ENCODE measurements at places on chromosomes 4 and X.

- DNase-seq = no peak
Measured at GRCh38 chrX:31070057-31070468, 1.8 kb downstream of the FTHL17 start.

GRCh38 chr4:124480061-124480460 is 232.5 kb downstream of the ANKRD50 start:
- DNase-seq = no peak

DNA sequence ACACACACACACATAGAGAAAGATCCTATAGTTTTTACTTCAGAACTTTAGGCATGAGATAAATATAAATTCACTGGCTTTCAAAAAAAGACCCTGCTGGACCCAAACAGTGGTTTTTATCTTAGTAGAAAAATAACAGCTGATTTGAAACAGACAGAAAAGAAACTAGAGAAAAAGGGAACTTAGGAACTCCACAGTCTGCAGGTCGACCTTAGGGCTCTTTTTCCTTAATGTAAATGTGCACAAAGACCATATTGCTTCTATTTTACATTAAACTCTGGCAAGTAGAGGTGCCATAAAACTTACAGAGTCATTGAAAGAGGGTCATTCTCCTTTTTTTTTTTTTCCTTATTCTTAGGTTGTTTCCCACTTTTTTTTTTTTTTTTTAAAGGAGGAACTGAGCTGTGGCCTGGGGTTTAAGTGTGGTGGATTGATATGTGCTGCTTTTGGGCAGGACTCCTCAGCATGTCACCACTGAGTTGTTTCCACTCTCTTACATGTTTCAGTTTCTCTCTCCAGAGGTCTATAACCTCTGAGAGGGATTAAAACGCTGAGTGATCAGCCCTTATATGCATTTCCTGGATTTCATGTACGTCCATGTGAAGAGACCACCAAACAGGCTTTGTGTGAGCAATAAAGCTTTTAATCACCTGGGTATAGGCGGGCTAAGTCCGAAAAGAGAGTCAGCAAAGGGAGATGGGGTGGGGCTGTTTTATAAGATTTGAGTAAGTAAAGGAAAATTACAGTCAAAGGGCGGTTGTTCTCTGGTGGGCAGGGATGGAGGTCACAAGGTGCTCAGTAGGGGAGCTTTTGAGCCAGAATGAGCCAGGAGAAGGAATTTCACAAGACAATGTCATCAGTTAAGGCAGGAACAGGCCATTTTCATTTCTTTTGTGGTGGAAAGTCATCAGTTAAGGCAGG is 70.8 kb upstream of the PACRGL start:
- no peak for DNase-seq

DNA sequence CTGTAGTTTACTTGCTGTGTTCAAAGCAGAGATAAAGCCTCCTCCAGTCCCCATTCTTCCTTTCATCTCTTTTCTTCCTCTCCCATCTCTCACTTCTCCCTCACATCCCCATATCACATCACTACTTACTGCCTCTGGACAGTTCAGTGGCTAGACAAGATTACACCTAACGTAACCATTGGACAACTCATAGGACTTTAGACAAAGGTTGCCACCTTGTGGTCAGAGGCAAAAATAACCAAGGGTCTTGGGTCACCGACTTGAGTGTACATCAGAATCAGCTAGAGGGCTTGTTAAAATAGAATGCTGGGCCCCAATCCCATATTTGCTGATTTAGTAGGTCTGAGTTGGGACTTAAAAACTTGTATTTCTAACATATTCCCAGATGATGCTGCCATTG is 109.3 kb upstream of the DGKK start:
- no peak for DNase-seq

GRCh38 chr4:189941005-189941450 is 356 bp downstream of the FRG1 start:
- DNase-seq = no peak

GRCh38 chr4:6192245-6192644 is 8.1 kb downstream of the JAKMIP1 start:
- no peak for DNase-seq

GRCh38 chr4:121138039-121138825 is 25.9 kb downstream of the TNIP3 start:
- peak; percentile 70 for DNase-seq
